ENCODE measurements at places on chromosomes 12 and 14. TPM values are rescaled to one million over a fixed set of nuclear protein-coding genes. Genes with fewer than 3 reads are reported as not detected.

The RESF1 gene
- total RNA-seq: 75.2 TPM

The KERA gene
- total RNA-seq: 0.05 TPM

The KCNK13 gene
- 1.1 TPM for total RNA-seq

The TOMM20L gene
- total RNA-seq: not detected

The IL22 gene
- total RNA-seq: 0.38 TPM

The SLC22A17 gene
- total RNA-seq: 1.2 TPM

The LIMA1 gene
- 46.9 TPM for total RNA-seq

The SERPINA5 gene
- total RNA-seq: 0.24 TPM

The A2ML1 gene
- total RNA-seq: 1.8 TPM

The KIF5A gene
- 0.05 TPM for total RNA-seq

The TMEM117 gene
- total RNA-seq: 4.5 TPM

The BCL2L14 gene
- 11.4 TPM for total RNA-seq

The TMTC1 gene
- 5.4 TPM for total RNA-seq

The LALBA gene
- total RNA-seq: 0.14 TPM

The ADAM21 gene
- total RNA-seq: 0.05 TPM

The TROAP gene
- total RNA-seq: 22.1 TPM

The ARMH4 gene
- total RNA-seq: 1.6 TPM

The RIPK3 gene
- total RNA-seq: 10.9 TPM

The SLC10A1 gene
- not detected for total RNA-seq

The STYK1 gene
- 0.33 TPM for total RNA-seq

The SPTB gene
- total RNA-seq: 1.8 TPM

The MDM1 gene
- total RNA-seq: 28.5 TPM

The E2F7 gene
- 4.4 TPM for total RNA-seq
